ENCODE measurements at places on chromosomes 11 and 22.

DNA sequence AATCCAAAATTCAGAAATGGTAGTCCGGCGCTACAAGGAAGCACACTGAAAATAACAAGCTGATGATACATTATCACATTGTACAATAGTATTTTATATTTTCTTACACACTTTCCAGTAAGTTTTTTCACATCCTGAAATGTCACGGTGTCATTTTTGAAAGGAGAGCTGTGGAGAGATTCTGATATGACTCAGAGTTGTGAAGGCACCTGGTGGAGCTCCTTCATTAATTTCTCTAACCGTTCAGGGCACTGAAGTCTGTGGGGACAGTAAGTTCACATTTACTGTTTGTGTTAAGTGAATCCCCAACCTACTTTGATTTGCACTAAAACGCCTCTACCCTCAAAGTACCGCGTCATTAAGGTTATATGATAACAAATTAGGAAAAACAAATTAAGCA lies 13.3 kb downstream of the LDHAL6A start:
- DNase-seq: no peak

- no peak for DNase-seq
Observed at GRCh38 chr11:60873533-60873932, 6.2 kb downstream of the ZP1 start.

- DNase-seq: peak; percentile 83
Observed at GRCh38 chr11:127454856-127455255, 454.3 kb upstream of the KIRREL3 start.

DNA sequence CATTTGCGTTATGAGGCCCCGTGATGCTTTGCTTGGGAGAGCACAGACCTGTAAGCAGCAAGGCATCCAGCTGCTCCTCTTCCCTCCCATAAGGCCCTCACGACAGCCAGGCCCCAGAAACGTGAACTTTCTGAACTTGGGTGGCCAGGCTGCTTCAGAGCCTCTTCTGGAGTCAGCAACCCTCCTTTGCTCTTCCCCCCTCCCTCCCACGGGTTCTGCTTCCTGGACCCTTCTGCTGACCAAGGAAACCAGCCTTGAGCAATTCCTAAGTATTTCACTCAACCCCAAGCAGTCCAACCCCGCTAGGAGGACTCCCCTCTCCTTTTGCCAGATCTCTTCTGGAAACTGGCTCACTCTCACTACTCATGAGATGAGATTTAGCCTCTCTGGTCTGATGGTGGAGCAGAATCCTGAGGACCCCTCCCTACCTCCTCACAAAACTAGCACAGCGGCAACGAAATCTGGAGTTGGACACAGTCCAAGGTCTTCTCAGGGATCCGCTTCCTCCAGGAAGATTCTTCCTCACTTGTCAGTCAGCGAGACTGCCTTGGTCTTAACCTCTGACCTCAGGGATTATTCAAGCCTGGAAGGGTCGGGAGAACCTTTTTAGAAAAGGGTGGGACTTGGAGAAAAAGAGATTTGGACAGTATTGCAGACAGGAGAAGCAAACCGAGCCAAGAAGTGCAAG lies 86.2 kb downstream of the UBASH3B start:
- DNase-seq: no peak

- DNase-seq: no peak
Observed at GRCh38 chr22:40334899-40335298, 11.4 kb upstream of the ADSL start.

DNA sequence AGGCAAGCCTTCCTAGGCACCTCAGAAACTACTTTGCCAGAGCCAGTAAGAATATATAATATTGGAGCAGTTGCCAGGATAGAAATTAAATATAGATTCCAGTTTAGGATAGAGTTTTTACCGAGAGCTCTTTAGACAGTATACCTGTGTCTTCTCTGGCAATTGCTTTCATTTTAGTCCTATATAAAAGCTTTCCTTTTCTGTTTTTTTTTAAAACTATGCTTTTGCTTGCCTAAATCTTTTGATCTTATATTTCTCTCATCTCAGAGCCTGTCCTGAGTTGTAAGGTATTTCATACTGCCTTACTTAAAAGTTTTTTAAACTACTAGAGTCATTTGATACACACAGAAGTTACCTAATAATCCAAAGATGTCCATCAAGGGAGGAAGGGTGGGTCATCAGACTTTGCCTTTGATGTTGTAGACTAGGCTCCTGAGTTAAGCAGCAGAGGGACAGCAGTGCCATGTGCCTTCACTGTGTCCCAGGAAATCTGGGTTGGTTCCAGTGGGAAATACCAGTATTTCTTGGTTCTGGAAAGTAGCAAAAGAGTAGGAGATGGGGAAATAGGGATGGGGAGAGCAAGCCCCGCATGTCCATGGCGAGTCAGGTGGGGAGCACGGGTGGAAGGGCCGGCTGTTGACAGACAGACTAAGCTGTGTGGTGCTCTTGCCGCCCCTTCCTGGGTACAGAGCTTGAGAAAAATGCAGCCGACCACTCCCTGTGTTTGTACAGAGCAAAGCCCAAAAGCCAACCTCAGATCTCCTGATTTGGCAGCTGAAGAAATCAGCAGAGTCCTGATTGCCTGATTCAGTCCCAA lies 11.2 kb downstream of the MCAM start:
- no peak for DNase-seq

DNA sequence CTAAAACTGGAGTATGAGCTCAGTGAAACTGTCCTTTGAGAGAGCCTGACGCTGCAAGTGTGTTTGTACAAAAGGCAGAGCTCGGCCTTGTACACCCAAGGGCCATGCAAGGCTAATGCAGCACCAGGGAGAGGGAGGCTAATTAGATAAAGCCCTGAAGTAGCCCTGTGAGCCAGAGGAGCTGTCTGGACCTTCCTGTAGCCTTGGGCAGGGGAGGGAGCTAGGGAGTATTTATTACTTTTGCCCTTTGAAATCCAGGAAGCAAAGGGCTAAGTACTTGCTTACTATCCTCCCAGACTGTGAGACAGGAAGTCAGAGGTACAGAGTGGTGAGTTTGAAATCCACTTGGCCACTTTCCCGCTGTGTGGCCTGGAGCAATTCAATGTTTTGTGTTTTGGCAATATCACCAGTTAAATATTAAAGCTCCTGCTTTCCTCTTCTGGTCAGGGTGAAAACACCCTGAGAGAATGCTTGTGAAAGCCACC lies 10.2 kb upstream of the LDHA start:
- no peak for DNase-seq

- no peak for DNase-seq
Observed at GRCh38 chr11:44775985-44776446, 49.3 kb downstream of the TSPAN18 start.

GRCh38 chr11:18704698-18705097 lies 6.1 kb downstream of the TMEM86A start:
- no peak for DNase-seq

Measured in NCI-H748 treated with DMSO at 0.1 percent for 48 hours (cell line).